ENCODE measurements at places on chromosomes 4 and X.

- no peak for DNase-seq
These were observed 87.6 kb upstream of the VCX3B start for GRCh38 chrX:8377041-8377440.

DNA sequence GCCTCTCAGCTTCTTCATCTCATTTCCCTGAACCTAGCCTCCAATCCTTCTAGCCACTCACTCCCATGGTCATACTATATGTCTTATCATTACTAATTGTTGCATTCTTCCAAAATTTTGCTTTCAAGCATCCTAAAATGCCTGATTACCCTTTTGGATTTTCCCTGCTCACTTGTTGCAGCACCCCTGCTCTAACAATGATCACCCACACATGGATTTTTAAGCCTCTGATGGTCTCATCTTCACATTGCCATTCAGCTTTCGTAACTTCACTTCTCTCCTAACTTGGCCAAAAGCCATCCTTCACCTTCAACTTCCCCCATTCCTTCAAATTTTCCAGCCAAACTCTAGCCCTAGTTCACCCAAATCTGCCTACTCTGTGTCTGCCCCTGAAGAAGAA is 33.8 kb upstream of the MGST2 start:
- DNase-seq, result no peak

GRCh38 chrX:15143050-15143824 is 126.6 kb downstream of the ASB9 start:
- no peak for DNase-seq

DNA sequence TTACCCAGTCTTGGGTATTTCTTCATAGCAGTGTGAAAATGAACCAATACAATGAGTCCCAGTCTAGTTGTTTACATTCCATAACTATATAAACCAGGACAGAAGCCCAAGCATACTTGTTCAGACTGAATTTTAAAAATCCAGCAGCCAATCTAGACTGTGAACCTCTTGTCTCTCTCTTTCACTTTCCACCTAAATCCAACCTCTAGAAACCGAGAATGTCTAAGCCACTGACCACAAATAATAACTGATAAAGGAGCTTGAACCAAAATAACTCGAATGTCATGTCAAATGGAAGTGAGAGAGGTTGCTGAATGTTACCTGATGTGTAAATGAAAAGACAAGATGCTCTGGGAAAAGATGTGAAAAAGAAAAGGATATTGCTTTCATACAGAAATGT is 544.7 kb downstream of the NLGN4X start:
- DNase-seq, result no peak

DNA sequence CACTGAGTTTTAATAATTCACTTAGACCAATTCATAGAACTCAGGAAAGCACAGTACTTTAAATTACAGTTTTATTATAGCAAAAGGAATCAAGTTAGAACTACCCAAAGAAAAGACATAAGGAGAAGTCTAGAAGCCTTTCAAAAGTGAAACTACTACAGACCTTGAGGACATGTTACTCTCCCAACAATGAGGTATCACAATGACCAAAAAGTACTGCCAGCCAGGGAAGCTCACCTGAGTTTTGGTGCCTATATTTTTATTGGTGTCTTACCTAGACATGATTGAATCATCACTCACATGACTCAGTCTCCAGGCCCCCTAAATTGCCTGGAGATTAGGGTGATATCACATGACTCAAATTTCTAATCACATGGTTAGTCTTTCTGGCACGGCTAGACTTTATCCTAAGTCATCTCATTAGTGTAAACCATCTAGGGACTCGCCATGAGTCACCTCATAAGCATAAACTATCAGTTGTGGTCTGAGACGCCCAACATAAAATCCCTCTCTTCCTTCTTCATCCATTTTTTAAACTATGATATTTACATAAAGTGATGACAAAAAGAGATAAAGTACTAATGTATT is 372.3 kb downstream of the TMA16 start:
- no peak for DNase-seq

All from AG04449 (cell line).